ENCODE measurements at places on chromosomes 1 and 21.
A peak's percentile ranks its signal among the peaks of the same experiment; 100 is the strongest.

- DNase-seq, result no peak
Observed at GRCh38 chr1:247277191-247277590, 21.3 kb downstream of the VN1R5 start.

DNA sequence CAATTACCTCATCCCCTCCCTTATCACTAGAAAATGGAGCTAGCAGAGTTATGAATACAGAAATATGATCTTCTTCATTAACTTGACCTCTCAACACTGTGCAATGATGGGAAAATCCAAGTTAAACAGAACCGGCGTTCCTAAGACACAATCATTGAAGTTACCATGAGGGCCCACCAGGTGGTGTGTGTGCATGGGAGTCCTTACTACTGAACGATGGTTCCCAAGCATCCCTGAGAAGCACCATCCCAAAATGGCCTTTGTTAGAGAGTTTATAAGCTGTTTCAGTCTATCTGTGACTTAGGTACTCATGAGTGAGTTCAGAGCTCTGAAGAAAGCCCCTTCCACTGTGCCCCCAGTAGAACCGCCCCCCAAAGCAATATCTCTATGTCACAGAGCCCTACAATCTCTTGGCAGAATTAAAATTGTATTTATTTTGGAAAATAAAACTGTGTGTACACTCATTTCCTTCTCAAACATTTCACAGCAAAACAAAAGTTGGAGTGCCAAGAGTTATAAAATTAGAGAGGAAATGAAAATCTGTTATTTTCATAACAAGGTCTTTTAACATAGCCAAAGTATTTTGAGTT is 56.8 kb downstream of the PLD5 start:
- peak; percentile 40 for DNase-seq

DNA sequence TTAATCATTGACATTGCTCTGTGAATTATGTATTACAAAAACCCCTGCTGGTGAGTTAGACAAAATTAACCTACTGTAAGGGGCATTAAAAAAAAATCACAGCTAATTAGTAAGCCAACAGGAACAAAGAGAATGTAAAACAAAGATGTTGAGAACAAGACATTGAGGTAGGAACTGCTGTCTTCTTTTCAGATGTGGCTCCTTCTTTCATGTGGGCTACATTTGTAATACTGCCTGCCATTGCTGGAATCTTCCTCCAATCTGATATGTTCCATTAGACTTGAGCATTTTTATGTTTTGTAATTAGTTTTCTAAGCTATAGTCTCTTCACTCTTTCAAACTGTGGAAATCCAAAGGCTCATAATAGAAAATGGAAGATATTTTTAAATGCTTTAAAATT is 353.0 kb downstream of the ADGRL2 start:
- no peak for DNase-seq

GRCh38 chr1:30413111-30413440 is 310.3 kb downstream of the MATN1 start:
- no peak for DNase-seq

DNA sequence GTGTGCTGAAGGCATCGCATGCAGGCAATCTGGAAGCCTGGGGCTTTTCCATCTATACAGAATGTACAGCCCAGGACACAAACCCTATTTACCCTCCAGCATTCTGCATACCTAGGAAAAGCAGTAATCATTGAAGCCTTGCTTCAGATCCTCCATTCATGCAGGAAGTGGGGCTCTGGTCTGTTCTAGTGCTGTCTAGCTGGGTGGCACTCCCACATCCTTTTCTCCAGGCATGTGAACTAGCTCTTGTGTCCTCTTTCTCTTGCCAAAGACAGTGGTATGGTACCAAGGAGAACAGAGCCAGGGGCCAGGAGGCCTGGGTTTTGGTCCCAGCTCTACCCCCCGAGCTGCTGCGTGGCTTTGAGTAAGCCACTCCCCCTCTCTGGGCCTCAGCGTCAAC is 21.7 kb downstream of the LRP8 start:
- DNase-seq, result no peak

DNA sequence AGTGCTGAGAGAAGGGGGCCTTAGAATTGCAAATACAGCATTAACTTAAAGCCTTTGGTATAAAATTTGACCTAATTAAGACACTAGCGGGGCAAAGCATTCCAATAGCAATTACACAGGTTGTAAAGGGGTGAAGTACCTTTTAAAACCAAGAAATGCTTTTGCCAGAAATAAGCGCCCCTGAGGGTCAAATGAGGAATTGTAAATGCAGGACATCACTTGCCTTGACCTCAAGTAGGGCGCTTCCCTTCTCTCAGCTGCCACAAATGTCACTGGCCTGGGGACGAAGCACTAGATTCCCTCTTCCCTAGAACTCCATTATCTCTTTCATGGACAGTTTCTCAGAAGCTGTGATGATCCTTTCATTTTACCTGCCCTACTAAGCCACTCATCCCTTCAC is 48.3 kb downstream of the SEC16B start:
- no peak for DNase-seq
